Activated naive CD4-positive, alpha-beta T cell (primary cell): ENCODE measurements at places on chromosomes 6 and 20.

DNA sequence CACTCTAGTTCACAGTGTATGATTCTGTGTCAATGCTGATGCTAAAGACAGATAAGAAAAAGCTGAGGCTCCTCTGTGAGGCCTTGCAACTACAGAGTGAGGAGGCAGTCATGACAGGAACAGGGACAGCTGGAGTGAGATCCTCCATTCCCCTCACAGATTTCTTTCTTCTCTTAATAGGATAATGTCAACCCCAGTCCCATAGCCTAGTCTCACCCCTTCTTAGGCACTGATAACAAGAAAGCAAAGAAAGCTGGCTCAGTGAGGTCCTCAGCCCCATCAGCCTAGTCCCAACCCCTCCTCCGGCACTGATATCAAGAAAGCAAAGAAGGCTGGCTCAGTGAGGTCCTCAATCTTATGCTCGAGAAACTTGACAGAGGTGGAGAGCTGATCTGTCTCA is 2.1 kb upstream of the PTCHD4 start:
- DNase-seq: no peak

DNA sequence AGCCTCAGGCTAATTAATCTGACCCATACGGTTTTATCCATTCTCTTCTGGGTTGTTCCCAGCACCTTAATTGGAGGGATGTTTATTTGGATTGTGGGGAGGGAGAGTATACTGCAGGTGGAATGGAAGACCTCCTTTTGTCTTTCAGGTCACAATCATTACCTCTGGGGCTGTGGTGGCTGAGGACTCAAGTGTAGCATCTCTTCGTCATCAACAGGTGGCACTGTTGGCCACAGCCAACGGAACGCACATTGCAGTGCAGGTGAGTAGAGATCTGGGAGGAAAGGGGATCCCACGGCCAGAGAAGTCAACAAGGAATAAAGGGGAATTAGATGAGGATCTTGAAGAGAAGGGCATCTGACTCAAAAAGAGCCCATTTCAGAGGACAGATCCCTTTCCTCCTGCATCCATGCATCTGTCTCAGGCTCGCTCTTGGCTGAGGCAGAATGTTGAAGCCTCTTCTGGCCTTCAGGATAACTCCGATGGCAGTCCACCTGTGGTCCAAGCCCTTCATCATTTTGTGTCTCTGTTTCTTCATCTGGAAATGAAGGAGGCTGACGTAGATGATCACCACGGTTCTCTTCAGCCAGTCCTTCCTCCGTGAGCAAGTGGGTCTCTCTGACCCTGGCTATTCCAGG is 3.2 kb upstream of the DEF6 start:
- no peak for DNase-seq

- DNase-seq: no peak
These were observed 1.9 kb downstream of the NT5E start for GRCh38 chr6:85451565-85452306.

GRCh38 chr6:79783670-79784394 is 152.7 kb downstream of the SH3BGRL2 start:
- DNase-seq: no peak

DNA sequence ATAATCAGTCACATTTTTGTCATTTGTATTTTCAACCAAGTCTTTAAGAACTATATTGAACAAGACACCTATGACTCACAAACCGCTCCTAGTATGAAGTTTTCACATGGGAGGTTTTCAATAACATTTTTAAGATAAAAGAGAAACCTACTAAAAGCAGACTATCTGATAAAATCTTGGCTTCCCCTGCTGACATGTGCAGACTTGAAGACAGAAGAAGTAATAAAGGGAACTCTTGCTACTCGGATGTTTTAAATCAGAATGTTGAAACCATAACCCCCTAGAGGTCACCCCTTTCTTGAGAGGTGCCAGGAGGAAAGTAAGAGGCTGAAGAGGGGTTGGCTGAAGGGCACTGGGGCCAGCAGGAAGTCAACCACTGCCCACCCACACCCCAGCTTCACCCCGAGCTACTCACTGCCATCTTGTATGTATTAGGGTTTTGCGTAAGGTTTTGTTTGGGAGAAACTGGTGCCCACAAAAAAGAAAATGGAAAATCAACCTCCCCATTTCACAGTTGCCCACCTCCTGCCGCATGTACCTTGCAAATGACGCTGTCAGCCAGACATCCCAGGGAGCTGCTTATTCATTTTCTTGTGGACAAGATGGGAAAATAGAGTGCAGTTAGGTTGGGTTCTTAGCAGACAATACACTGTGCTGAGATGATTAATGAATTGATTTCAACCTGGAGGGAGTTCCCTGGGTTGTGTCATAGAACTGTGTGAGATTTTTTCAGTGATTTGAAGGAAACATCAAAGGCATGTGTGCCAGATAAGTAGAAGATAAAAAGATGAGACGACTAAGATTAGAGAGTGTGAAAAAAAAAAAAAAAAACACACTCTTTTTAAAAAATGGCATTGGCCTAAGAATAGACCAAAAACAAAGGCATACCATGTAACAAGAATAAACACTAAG is 83.2 kb upstream of the TAB2 start:
- no peak for DNase-seq

- no peak for DNase-seq
These were observed at the start of gene PROKR2 for GRCh38 chr20:5316188-5317158. Gene PROKR2 (minus strand): TSS chr20:5316954. CDS start chr20:5314369, 2,585 bp downstream.

GRCh38 chr6:75337835-75338580 is 53.4 kb upstream of the TMEM30A start:
- no peak for DNase-seq

DNA sequence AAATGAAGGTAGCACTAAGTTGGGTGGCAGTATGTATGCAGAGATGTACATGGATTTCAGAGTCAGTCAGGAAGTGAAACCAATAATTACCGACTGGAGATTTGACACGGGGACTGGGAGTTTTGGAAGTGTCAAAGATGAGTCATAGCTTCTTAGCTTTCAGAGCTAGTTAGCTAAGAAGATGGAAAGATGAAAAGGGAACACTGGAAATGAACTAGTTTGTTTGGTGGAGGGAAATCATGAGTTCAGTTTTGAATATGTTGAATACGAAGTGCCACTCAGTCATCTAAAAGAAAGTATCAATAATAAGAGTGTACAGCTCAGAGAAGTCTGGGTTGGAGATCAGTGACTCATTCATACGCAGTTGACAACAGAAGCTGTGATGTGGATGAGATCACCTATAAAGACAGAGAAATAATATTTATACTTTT is 7.5 kb downstream of the ESF1 start:
- DNase-seq: no peak

- no peak for DNase-seq
These were observed 32.0 kb downstream of the CEP43 start for GRCh38 chr6:167031082-167031709.

DNA sequence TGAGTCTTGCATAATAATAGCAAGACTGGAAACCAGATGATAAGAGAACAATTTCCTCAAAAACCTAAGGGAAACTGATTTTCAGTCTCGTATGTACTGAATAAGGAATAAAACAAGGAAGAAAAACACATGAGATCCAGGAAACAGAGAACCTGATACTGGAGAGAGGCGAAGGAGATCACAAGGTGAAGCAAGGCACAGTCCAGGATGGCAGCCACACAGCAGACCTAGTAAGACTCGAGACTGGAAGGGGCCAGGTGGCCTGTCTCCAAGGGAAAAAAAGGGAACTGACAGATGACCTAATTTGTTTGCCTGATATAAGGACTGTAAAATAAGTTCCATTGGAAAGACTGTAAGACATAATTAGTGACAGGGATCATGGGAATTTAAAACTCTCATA is 71.1 kb downstream of the TASP1 start:
- no peak for DNase-seq

- no peak for DNase-seq
These were observed 67.2 kb downstream of the MAP3K4 start for GRCh38 chr6:161058741-161059140.

DNA sequence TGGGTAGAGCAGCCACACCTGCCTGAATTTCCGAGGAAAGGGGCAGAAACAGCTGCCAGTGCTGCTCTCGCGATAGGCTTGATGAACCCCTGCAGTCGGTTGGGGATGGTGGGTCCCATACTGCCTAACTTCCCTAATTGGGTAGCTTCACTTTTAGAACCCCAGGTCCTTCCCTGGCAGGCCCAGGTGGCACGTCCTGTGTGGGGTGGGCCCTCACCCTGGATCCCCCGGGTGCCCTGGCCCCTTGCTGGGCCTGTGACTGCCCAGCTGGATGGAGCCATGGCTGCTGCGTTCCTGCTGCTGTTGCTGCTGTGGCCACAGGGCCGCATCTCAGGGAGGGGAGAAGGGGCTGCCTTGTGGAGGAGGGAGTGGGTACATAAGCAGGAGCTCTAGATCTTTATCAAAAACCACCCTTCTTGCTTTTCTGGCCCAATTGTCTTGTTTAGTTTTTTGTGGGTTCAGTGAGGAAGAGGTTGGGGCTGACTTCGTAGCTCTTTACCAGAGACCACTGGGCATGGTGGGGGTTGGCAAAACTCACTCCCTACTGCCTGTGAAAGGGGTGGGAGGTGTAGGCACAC is 19.2 kb downstream of the TREML4 start:
- DNase-seq: no peak

- no peak for DNase-seq
These were observed 2.2 kb downstream of the EEF1A2 start for GRCh38 chr20:63496596-63497120.
